Islet precursor cell (in vitro differentiated cells): ENCODE measurements at places on chromosomes 6 and 20.
A peak's percentile ranks its signal among the peaks of the same experiment; 100 is the strongest.

- no peak for DNase-seq
Measured at GRCh38 chr6:115954740-115955139, 106.0 kb downstream of the FRK start.

DNA sequence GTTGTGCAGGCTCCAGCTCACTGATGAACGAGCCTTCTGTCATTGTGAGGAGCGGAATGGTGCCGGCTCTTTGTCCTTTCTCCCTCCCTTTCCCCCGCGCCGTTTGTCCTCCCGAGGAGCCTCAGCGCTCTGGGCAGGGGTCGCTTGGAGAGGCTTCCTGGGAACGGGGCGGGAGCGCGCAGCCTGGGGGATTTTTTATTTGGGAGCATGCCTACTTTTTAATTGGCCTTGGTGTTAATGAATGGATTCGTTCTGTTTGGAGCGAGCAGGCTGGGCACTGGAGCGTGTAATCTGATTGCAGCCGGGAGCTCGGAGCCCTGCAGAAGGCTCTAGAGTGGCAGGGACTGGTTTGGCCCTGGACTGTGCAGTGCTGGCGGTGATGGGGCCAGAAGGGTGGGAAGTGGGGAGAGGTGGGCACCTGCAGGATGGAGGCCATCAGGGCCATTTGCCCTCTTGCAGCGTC, 118.8 kb downstream of the CDH4 start:
- no peak for DNase-seq

DNA sequence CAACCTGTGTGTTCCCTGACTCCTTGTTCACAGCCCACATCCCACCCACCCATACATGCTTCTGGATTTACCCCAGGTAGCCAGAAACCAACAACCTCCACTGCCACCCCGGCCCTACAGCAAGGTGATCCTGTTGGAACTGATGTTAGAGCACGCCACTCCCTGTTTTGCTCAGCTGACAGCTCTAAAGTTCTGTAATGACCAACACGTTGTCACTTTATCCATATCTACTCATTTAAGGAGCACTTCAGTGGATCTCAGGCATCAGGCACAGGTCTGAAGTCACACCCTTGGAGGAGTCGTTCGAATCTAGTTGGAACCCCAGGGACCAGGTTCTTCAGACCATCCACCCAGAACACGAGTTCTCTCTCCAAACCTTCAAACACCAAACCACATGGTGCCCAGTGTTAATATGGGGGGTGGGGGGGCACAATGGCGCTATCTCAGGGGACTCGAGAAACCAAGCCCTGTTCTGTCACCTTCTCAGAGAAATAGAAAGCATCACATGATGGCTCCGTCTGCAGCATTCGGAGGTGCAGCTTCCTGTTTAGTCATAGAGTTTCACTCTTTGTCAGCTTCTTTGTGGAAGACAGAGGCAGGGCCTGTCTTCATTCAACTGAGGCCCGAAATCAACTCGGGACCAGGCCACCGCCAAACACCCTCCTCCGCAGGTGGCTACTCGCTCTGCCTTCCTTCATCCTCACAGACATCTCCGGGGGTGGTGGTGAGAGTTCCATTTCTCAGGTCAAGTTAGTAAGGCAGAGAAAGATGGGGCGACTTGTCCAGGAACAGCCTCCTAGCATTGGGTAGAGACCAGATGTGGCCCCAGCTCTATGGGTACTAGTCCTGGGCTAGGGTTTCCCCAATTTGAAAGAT, 142.2 kb downstream of the NFATC2 start:
- DNase-seq: no peak

DNA sequence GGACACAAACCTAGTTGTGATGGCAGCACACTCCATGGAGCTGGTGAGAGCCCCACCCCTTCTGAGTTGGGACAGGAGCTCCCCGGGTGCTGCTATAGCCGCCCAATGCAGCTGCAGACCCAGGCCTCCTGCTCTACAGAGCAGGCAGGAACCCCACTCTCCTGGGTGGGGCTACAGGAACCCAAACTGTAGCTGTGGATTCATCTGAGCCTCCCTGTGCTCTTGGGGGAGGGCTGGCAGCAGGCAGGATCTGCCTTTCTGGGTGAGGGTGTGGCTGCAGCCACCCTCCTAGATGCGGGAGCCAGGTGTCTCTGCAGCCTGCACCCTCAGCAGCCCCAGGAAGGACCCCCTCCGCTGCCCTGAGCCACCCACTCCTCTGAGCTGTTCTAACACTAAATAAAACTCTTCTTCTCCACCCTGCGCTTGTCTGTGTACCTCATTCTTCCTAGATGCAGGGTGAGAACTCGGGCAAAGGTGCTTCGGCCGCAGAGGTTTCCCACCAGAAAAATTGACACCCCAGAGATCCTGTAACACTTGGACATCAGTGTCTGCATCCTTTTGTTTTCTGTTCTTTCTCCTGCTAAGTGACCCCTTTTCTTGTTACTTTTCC, 55.2 kb upstream of the KIF13A start:
- no peak for DNase-seq

DNA sequence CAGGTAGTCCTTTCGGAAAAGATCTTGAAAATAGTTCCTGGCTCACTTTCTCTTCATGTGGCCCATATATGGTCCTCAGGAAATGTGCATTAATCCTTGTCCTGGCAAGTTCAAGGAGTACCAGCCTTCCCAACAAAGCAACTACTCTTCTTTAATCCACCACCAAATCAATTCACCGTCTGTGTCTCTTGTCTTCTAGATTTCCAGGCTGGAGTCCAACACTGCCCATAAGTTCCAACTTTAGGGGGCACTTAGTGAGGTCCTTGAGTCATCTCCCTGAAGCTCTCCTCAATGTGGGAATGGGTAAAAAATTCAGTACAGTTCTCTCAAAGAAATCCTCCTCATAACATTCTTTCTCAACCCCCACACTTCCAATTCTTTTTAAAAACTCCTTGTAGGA, 6.9 kb upstream of the DAAM2 start:
- no peak for DNase-seq

DNA sequence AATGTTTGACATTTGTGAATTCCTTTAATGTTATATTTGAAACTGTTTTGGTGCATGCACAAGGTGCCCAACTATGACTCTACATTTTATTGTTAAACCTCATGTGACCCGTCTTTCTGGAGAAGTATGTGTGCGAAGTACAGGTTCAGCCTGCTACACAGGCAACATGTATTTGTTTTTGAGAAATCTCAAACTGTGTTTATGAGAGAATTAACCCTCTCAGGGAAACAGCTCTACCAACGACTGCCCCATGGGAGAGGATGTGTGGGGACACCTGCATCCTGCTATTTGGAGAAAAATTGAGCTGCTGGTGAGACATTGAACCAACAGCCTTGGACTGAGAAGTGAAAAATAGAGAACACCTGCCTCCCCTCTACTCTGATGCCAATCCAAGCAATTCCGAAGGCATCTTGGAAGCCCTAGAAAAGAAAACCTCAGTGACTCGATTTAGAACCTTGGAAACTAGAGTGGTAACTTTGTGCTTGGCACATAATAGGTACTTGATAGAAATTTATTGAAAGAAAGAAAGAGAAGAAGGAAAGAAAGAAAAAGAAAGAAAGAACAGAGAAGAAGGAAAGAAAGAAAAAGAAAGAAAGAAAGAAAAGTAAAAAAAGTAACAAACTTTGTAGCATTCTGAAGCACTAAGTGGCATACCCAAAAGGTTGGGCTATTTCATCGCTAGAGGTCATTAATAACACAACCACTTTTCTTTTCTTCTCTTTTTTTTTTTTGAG, 2.9 kb upstream of the AKAP12 start:
- no peak for DNase-seq

DNA sequence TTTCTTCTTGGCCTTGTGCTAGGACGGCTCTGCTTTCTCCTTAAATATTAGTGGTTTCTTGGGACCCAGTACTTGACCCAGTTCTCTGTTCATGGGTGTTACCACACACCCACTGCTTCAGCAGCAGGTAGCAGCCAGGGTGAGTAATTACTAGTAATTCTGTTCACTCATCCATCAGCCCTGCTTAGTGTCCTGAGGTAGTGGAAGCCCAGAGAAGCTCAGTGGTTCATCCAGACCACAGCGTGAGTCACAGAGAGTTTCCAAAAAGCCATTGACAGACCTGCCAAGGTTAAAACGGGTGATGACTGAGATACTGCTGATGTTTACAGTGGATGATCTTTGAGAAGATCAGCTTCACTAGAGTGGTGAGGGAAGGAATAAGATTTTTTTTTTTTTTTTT, 51.7 kb upstream of the HINT3 start:
- peak; percentile 87 for DNase-seq

- DNase-seq: no peak
Measured at GRCh38 chr6:156114541-156114940, 658.9 kb upstream of the NOX3 start.

DNA sequence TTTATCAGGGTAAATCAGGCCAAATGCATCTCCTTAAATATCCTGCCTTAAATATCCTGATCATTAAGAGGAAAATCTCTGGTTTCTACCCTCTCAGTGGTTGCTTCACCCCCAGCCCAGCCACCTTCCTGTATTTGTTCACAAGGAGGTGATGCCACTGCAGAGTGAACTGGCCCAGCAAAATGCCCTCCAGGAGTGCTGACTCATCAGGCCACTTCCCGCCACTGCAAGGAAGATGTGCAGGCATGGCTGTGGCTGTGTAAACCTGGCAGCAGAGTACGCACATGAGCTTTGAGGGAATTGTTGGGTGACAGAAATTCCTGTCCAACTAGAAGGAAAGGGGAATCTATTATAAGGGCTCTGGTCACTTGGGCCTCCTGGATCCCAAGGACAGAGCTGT, 13.8 kb downstream of the NQO2 start:
- DNase-seq: peak; percentile 84

- no peak for DNase-seq
Measured at GRCh38 chr6:2623295-2623694, 127.4 kb downstream of the MYLK4 start.

GRCh38 chr20:17868151-17868550, 100.4 kb downstream of the SNX5 start:
- no peak for DNase-seq
